Activated CD4-positive, alpha-beta T cell treated with anti-CD3 and anti-CD28 coated beads, Interleukin-2, amount 10 ng/mL, durations not matched to agents 24 days and 14 days (primary cell): ENCODE measurements at places on chromosomes 4 and X. TPM values are rescaled to one million over a fixed set of nuclear protein-coding genes. Genes with fewer than 3 reads are reported as not detected.

DNA sequence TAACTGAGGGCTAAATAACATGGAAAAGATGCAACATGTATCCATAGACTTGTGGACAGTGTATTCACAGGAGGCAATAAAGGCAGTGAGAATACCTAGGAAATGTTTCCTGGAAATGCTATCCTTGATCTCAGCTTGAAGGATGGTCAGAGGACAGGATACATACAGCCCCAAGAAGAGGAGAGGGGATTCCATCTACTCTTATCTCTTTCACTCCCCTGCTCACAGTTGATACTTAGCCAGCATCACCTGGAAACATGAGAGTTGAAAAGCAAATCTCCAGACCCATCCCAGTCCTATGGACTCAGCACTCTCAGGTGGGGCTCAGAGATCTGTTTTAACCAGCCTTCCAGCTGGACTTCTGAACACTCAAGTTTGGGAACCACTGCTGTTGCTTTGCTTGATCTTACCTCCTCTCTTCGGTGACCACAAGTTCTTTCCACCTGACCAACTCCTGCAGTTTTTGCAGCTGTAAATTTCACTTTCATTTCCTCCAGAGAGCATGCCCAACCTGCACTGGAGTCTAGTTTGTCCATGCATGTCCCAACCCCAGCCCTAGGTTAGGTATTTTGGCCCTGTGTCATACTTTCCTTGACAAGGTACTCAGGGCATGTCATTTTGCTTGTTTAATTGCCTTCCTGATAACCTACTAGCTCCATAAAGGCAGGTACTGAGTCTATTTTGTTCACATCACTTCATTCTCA is 10.4 kb downstream of the RELL1 start:
- peak overlapping the region; percentile 80 for H3K4me3 ChIP-seq
- peaks cover 46% of the 10 kb centered on the region for H3K36me3 ChIP-seq
- no peaks in the 10 kb centered on the region for H3K27me3 ChIP-seq
- peak overlapping the region; percentile 86 for H3K27ac ChIP-seq
- peak; percentile 87 for DNase-seq
- peaks cover 67% of the 10 kb centered on the region for H3K4me1 ChIP-seq

GRCh38 chr4:68218044-68218443 is 27.4 kb downstream of the TMPRSS11B start:
- no peaks in the 10 kb centered on the region for H3K36me3 ChIP-seq
- H3K27me3 ChIP-seq, result no peaks in the 10 kb centered on the region
- DNase-seq, result no peak
- no peaks in the 10 kb centered on the region for H3K4me1 ChIP-seq
- no peak overlapping the region for H3K4me3 ChIP-seq
- H3K27ac ChIP-seq, result no peak overlapping the region

Gene GLRA3
- total RNA-seq, result not detected in 2 replicates

- no peaks in the 10 kb centered on the region for H3K36me3 ChIP-seq
- peak overlapping the region; percentile 53 for H3K4me3 ChIP-seq
- no peak overlapping the region for H3K27ac ChIP-seq
- peak; percentile 88 for DNase-seq
- H3K4me1 ChIP-seq, result peaks cover 18% of the 10 kb centered on the region
Measured at GRCh38 chr4:68373513-68373912, 23.6 kb upstream of the YTHDC1 start.

Gene TCEAL8
- 22.1 and 23.5 TPM in 2 replicates for total RNA-seq

- H3K4me3 ChIP-seq, result no peak overlapping the region
- H3K36me3 ChIP-seq, result no peaks in the 10 kb centered on the region
- DNase-seq, result no peak
- H3K27ac ChIP-seq, result no peak overlapping the region
- H3K27me3 ChIP-seq, result no peaks in the 10 kb centered on the region
- no peaks in the 10 kb centered on the region for H3K4me1 ChIP-seq
Measured at GRCh38 chrX:114798907-114799306, 215.0 kb downstream of the HTR2C start.

DNA sequence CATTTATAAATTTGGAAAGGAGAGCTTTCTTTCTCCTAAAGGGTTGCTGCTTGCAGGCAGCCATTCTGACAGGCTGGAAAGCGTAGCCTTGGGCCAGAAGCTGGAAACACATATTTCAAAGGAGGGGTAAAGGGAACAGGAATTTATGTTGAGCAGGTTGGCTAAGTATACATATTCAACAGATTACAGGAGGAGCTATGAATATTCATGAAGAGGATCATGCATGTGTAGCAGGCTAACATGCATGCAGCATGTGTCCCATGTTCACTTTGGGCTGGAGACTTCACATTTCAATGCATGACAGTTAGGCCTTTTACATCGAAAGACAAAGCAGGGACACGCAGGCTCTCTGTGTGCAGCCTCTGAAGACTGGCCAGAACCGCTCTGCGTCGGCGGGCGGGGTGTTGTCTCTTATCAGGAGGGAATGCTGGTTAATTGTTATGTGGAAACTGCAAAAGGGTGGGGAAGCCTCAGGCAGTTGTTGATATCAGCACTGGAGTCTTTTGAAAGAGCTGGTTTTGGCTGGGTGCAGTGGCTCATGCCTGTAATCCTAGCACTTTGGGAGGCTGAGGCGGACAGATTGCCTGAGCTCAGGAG is 31.5 kb downstream of the CASP3 start:
- H3K27ac ChIP-seq, result no peak overlapping the region
- H3K36me3 ChIP-seq, result peaks cover 11% of the 10 kb centered on the region
- DNase-seq, result no peak
- no peaks in the 10 kb centered on the region for H3K4me1 ChIP-seq
- H3K4me3 ChIP-seq, result no peak overlapping the region

DNA sequence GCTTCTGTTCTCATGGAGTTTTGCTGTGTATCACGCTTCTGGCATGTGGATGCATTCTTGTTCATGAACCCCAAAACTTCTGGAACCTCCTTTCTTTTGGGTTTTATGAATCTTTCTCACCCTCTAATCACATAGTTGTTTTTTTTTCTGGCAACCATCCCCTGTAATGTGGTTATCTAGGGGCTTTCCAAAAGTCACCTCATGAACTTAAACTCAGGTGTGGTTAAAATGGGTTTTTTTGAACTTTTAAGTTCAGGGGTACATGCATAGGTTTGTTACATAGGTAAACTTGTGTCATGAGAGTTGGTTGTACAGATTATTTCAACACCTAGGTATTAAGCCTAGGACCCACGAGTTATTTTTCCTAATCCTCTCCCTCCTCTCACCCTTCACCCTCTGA is 1099.4 kb upstream of the SLIT2 start:
- no peaks in the 10 kb centered on the region for H3K27me3 ChIP-seq
- H3K27ac ChIP-seq, result no peak overlapping the region

Gene SLIT2
- total RNA-seq, result 0.07 TPM in 2 replicates

GRCh38 chr4:150769845-150770244 is 187.9 kb downstream of the MAB21L2 start:
- no peak overlapping the region for H3K27ac ChIP-seq
- peaks cover 3% of the 10 kb centered on the region for H3K4me1 ChIP-seq

- H3K4me1 ChIP-seq, result peaks cover 3% of the 10 kb centered on the region
- H3K27me3 ChIP-seq, result no peaks in the 10 kb centered on the region
- H3K4me3 ChIP-seq, result no peak overlapping the region
- no peak for DNase-seq
- no peak overlapping the region for H3K27ac ChIP-seq
Measured at GRCh38 chrX:133323431-133323830, 91.9 kb downstream of the GPC4 start.

DNA sequence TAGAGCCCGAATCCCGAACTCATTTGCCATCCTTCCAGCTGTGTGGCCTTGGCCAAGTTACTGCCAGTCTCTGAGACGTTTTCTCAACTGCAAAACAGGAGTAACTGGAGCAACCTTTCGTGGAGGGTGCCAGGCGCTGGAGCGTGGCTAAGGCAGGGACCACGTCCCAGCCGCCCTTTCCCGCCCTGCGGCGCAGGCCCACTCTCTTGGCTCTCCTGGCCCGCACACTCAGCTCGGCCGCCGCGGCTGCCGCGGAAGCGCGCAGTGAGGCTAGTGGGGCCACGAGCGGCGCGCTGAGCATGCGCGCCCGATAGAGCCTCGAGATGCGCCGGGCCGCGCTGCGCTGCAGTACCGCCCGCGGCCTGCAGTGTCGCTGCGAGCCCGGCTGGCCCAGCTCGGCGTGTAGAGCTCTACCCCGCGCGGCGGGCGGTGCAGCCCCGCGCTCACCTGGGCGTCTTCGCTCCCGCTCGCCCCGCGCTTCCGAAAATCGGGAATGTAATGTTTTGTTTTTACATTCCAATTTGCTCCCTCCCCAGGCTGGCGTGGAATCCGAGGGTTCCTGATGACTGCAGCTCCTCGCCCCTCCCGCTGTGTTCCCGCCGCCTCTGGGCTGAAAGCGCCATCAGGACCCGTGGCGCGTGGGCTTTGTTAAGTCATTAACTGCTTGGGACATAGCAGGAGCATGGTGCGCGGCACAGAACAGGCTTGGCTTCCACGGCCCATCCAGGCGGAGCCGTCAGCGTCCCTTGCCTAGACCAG is 4.0 kb upstream of the ZNF518B start:
- peak; percentile 95 for DNase-seq
- peaks cover 2% of the 10 kb centered on the region for H3K36me3 ChIP-seq
- peaks cover 37% of the 10 kb centered on the region for H3K27me3 ChIP-seq
- peak overlapping the region; percentile 22 for H3K27ac ChIP-seq
- peak overlapping the region; percentile 84 for H3K4me3 ChIP-seq
- H3K4me1 ChIP-seq, result peaks cover 30% of the 10 kb centered on the region

GRCh38 chr4:101411926-101412325 is 64.6 kb upstream of the PPP3CA start:
- no peak overlapping the region for H3K27ac ChIP-seq
- no peak overlapping the region for H3K4me3 ChIP-seq
- peaks cover 31% of the 10 kb centered on the region for H3K27me3 ChIP-seq
- H3K36me3 ChIP-seq, result peaks cover 3% of the 10 kb centered on the region

- no peak overlapping the region for H3K27ac ChIP-seq
- DNase-seq, result no peak
Measured at GRCh38 chrX:48831136-48831908, 4.1 kb downstream of the PCSK1N start.

DNA sequence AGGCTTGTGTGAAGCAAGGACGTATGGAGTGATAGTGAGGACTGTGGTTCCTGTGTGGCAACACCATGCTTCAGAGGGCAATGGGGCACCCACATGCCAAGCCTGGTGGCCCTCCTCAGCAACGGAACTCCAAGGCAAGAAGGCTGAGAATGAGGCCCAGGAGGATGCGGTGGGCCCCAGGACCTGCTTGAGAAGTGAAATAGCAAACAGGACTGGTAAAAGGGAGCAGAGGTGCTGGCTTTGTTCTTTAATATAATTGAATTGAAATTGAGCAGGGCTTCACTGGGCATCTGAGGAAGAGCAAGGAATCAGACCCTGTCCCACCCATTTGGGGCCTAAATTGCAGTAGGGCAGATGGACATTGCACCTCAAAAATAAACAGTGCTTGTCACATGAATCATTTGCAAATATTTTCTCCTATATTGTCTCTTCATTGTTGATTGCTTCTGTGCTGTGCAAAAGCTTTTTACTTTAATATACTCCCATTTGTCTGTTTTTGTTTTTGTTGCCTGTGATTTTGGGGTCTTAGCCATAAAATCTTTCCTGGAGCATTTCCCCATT is 2.3 kb downstream of the TMEM187 start:
- DNase-seq, result no peak
- H3K36me3 ChIP-seq, result no peaks in the 10 kb centered on the region
- peaks cover 15% of the 10 kb centered on the region for H3K4me1 ChIP-seq
- peak overlapping the region; percentile 90 for H3K4me3 ChIP-seq

DNA sequence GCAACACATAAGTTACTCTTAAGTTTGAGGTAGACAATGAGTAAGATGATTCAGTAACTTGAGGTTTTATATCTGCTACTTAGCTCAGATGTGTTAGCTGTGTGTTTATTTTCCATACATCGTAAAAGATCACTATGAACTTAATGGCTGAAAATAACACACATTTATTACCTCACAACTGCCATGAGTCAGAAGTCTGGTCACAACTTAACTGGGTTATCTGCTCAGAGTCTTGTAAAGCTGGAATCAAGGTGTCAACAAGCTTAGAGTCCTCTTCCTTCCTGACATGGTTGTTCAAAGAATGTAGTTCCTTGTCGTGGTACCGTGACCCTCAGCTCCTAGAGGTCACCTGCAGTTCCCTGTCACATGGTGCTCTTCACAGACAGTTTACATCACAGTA is 204.9 kb upstream of the MAGEB2 start:
- no peaks in the 10 kb centered on the region for H3K36me3 ChIP-seq
- no peak for DNase-seq

DNA sequence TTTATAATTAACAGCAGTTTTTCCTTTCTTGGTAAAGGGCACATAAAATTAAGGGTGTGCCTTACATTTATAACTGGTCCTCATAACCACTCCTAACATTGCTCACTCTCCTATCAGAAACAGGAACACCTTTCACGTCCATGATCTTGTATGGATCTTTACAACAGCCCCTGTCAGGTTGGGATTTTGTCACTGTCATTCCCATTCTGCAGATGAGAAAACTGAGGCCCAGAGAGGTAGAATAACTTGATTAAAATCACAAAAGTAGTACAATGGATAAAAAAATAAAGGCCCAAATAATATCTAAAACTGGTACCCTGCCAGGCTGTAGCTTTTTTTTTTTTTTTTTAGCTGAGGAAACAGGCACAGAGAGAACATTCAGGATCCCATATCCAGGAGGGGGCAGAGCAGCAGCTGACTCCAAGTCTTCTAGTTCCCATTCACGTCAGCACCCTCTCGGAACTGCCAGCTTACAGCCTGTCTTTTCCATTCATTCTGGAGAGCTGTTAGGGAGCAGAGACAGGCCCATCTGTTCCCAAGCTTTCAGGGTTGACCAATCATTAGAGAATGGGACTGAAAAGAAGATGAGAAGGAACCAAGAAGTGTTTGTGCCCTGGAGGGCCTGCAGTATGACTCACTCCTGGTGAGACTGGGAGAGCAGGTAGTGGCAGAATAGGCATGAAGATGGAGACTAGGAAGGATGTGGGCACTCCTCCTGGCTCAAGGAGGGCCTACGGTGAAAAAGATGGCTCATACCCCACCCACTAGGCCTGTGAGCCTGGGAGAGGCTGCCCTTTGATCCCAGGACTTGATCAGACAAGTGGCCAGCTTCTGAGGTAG is 7.3 kb downstream of the SUV39H1 start:
- no peaks in the 10 kb centered on the region for H3K27me3 ChIP-seq
- H3K27ac ChIP-seq, result peak overlapping the region; percentile 43
- H3K4me1 ChIP-seq, result peaks cover 19% of the 10 kb centered on the region

DNA sequence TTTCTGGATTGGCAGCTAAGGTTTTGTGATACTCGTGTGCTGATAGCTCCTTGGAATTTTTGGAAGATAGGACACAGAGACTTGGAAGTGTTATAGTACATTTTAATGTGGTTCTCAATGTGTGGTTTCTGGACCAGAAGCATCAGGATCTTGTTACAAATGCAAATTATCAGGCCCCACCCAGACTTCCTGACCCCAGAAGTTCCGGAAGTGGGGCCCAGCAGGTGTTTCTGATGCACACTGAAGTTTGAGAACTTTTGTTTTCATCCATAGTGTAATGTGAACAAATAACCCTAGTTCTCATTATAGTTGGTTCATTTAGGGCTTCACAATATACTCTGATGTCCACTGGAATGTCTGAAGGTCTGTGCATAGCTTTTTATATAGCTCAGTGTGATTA is 49.6 kb downstream of the LAMP2 start:
- H3K4me1 ChIP-seq, result peaks cover 4% of the 10 kb centered on the region
- no peak overlapping the region for H3K4me3 ChIP-seq
- H3K27ac ChIP-seq, result no peak overlapping the region
- no peaks in the 10 kb centered on the region for H3K27me3 ChIP-seq
- H3K36me3 ChIP-seq, result no peaks in the 10 kb centered on the region
- DNase-seq, result peak; percentile 57

Gene FMR1NB
- not detected in 2 replicates for total RNA-seq
